ENCODE measurements at places on chromosomes 4 and X. TPM values are rescaled to one million over a fixed set of nuclear protein-coding genes. Genes with fewer than 3 reads are reported as not detected.

GRCh38 chrX:15236146-15236545 lies 33.7 kb downstream of the ASB9 start:
- no peak overlapping the region for H3K27ac ChIP-seq
- DNase-seq = no peak
- H3K4me3 ChIP-seq = no peak overlapping the region
- H3K4me1 ChIP-seq = no peaks in the 10 kb centered on the region
- H3K27me3 ChIP-seq = no peaks in the 10 kb centered on the region

- H3K4me3 ChIP-seq = peak overlapping the region; percentile 97
- H3K27ac ChIP-seq = peak overlapping the region; percentile 92
- no peak for DNase-seq
- H3K4me1 ChIP-seq = peaks cover 22% of the 10 kb centered on the region
- H3K27me3 ChIP-seq = no peaks in the 10 kb centered on the region
These were observed 643 bp downstream of the SRP72 start for GRCh38 chr4:56468097-56468422.

GRCh38 chrX:134365904-134366303 lies 94.1 kb upstream of the HPRT1 start:
- H3K27ac ChIP-seq = no peak overlapping the region
- H3K4me3 ChIP-seq = no peak overlapping the region
- no peak for DNase-seq
- H3K4me1 ChIP-seq = no peaks in the 10 kb centered on the region
- no peaks in the 10 kb centered on the region for H3K36me3 ChIP-seq
- no peaks in the 10 kb centered on the region for H3K27me3 ChIP-seq

DNA sequence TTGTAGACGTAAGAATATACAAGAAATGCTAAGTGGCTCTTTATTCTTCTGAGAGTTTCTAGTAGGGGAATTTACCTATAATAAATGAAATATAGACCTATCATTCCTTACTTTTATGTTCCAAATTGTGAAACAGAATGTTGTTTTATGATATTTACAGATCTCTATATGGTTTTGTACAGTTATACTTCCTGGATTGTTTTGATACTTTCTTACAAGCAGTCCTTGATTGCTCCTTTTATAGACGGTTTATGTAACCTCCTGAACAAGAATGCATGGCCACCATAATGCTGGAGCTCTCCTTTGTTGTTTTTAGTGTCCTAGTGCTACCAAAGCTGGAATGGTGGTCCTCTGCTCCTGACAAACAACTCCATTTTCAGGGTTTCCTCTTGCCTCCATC lies 91.7 kb upstream of the RPA4 start:
- no peaks in the 10 kb centered on the region for H3K27me3 ChIP-seq
- no peak for DNase-seq
- H3K4me1 ChIP-seq = no peaks in the 10 kb centered on the region

DNA sequence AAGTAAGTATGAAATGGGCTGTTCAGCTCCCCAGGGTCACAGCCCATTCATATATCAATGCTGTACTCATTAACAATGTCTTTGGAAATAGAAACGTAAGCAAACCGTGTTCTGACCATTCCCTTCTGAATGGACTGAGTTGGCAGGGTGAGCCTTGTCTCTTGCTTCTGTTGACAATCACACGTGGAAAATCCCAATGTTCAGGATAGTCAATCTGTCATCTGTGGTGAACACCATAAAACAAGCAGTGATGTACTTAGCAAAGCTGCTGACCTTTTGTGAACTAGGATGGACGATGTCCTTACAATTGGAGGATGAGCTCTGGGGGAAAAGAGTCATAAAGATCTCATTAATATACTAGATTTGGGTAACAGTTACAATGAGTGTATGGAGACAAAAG lies 109.6 kb upstream of the PAQR3 start:
- H3K4me3 ChIP-seq = no peak overlapping the region
- no peak for DNase-seq
- H3K27me3 ChIP-seq = no peaks in the 10 kb centered on the region

DNA sequence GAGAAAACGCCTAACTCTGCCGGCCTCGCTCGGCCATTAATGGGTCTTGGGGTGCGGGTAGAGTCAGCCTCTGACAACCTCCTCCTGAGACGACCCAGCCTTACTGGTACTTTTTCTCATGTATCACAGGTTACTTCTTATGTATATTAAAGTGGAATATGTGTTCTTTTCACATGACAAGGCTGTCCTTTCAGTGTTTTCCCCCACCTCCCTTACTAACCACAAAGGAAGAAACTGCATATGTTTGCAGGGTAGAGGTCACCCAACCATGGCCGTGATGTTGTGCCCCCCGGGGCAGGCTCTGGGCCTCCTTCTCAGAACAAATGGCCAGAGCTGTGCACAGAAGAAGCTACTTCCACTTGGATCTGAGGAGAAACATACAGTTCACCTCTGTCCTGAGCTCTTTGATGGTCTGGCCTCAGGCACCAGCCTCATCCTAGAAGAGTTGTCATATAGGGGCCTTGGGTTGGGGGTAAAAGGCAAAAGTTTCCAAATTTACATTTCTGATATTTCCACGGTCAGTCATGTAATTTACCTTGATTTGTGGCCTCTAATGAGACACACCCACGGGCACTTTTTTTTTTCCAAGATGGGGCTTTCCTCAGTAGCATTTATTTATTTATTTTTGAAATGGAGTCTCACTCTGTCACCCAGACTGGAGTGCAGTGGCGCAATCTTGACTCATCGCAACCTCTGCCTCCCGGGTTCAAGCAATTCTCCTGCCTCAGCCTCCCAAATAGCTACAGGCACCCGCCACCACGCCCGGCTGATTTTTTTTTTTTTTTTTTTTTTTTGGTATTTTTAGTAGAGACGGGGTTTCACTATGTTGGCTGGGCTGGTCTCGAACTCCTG lies 1.9 kb downstream of the SOWAHD start:
- no peaks in the 10 kb centered on the region for H3K36me3 ChIP-seq
- no peaks in the 10 kb centered on the region for H3K27me3 ChIP-seq
- DNase-seq = no peak
- no peaks in the 10 kb centered on the region for H3K4me1 ChIP-seq
- peak overlapping the region; percentile 53 for H3K4me3 ChIP-seq
- no peak overlapping the region for H3K27ac ChIP-seq

WAS gene
- total RNA-seq = 25.3 TPM
